ENCODE measurements at places on chromosomes 2 and 18.

DNA sequence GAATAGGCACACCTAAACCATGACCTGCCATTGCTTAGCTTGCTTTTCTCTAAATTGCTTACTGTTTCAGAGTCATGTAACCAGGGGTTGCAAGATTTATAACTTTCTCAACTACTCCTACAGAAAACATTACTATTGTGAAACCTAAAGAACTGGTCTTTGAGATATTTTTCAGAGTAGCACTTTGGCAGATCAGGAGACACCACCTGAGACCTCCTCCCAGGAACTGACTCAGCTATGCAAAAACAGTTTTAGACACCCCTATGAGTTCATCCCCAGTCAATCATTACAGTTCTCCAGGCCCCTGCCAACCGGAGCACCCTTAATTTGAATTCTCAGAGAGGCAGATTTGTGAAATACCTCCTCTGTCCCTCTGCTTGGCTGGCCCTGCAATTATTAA, 80.3 kb downstream of the MBOAT2 start:
- no peak for DNase-seq

DNA sequence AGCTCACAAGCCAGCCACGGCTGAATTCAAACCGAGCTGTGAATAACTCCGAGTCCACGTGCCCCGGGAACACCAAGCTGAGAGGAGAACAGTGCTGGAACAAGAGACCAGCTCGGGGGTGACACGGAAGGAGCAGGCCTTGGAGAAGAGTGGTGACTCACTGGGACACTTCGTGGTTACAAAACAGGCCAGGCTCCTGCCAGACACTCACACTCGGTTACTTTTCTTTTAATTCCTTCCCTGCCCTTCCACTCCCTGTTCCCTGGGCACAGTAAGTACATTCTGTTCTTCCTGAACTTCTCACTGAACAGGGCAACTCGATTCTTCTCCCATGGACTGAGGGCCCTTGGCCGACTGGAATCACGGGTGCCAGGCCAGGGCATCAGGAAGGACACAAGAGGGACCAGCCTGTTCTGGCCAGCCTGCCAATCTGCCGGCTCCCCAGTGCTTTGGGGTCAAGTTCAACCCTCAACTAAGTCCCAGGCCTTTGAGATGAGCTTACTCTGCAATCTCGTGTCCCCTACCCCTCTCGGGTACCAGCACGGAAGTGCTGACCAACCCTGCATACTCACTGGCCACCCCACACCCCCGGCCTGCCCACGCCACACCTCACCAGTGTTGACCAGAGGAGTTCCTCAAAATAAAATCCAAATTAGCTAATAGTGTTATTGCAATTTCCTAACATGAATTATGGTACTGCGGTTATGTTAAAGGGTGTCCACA, 87.5 kb downstream of the TFCP2L1 start:
- DNase-seq: peak; percentile 82

GRCh38 chr18:68177807-68178702, 536.9 kb downstream of the TMX3 start:
- no peak for DNase-seq

GRCh38 chr2:162211732-162212131, 31.5 kb downstream of the FAP start:
- no peak for DNase-seq

DNA sequence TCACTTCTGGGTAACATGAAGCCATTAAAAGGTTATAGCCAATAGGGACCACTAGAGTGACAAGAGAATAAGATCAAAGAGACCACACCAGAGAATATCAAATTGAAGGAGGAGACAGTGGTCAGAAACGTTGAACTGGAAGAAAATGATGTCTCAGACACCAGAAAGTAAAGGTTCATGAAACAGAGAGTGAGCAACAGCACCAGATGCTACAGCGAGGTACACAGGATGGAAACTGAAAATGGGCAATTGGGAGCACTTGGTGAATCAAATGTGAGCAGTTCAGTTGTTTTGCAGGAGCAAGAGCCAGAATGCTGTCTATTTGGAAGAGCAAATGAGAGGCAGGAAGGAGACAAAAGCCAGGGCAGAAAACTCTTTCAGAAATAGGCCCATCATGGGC, 162.6 kb downstream of the SS18 start:
- no peak for DNase-seq
